COR-L47 (cell line): ENCODE measurements at places on chromosomes 4 and X.

DNA sequence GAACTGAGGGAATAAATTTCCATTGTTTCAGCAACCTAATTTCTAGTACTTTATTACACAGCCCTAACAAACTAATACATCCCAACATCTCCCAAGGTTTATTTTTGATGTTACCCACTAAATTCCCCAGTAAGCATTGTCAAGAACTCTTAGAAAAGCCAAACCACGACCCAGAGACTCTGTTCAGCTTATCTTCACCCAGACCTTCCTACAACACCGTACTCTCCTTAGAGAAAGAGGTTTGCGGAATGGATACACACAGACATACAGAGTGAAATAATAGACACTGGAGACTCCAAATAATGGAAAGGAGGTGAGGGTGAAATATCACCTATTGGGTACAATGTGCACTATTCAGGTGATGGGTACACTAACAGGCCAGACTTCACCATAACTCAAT, 75.6 kb downstream of the LRBA start:
- DNase-seq, result no peak

- DNase-seq, result no peak
These were observed 1313.7 kb upstream of the PABPC4L start for GRCh38 chr4:135515295-135515694.

- no peak for DNase-seq
These were observed 7.5 kb downstream of the KLHL15 start for GRCh38 chrX:24019448-24019847.

DNA sequence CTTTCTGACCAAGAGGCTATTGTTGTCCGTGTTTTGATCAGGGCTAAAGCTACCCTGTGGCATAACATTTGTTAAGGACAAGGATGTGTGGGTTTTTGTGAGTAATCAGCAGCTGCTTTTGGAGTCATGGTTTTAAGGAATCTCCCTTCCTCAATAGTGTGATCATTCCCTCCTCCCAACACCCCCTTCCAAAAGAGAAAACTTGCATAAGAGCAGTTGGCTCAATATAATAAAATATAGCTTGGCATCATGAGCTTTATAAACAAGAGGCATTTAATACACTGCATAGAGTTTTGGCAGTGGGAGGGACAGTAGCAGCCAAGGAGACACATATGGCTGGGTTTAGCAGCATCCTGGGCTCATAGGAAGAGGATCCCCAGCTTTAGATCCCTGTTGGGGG, 84.7 kb downstream of the NHS start:
- no peak for DNase-seq

- DNase-seq, result no peak
These were observed 6.7 kb downstream of the RAB9A start for GRCh38 chrX:13695601-13696115.

DNA sequence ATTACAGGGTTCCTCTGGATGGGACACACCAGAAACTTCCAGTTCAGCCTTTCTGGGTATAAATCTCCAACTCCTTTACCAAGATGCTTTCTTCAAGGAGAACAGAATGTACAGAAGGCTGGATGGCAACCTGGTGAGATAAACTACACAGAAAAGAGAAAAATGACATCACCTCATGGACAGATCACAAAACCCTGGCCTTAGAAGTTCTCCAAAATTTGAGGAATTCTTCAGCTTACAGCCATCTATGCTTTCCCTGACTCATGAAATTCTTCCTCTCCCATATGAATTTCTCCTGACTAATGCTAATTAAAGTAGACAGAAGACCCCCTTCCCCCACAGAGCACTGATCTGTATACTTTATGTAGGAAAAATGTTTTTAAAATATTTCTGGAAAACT, 345.4 kb downstream of the STIM2 start:
- no peak for DNase-seq

GRCh38 chrX:125327891-125328290, 8.2 kb downstream of the TEX13C start:
- no peak for DNase-seq

GRCh38 chr4:5919044-5919443, 26.2 kb upstream of the CRMP1 start:
- no peak for DNase-seq

DNA sequence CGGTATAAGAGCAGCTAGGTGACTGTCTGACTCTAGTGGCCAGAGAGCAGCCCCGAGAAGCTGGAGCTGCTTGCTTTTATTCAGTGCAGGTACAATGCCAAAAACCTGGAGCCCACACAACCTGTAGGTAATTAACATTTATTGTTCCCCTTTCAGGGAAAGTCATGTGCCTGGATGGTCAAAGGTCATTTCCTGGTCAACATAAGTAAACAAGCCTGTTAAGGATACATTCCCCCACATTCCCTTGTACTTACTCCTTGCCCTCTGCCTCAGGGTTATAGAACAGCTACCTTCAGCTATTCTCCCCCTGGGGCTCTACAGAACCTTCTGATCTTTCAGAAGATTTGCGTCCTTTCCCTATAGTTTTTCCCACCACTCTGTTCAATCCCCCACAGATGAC, 253.4 kb downstream of the TMA16 start:
- no peak for DNase-seq

- DNase-seq, result no peak
These were observed 192.2 kb downstream of the FGF13 start for GRCh38 chrX:138519296-138519695.

DNA sequence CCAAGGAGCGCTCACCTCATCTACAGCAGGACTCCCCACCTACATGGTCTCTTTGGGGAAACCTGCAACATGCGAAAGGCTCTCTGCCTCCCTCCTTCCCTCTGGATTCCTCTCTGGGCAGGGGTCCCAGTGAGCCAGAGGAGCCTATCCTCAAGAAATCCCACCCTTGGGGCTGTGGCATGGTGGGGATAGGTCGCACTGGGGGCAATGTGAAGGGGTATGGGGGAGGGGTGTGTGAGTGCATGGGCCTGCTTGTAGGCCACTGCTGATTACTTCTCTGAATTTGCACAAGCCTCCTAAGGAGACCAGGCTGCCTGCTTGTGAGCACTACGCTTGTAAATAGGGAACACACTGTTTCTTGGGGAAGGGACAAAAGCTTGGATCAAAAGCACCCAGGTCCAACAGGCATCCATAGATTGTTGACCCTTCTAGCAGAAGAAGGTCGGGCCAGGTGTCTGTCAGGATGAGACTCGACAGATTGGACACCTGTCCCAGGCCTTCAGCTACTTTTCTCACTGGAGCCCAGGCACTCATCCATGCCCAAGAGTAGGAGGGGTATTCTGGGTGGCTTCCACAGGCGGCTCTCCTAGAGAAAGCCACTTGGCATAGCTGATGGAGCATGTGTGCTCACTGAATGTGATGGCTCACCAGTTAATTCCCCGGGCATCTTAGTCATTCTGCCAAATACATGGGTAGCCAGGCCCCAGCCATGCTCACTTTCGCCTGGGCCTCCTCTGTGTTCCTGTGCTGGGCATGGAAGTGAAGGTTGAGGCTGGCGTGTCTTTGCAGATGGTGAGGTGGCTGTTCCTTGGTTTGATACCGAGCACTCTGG, 75.0 kb downstream of the NBDY start:
- no peak for DNase-seq

- DNase-seq, result no peak
These were observed 29.1 kb downstream of the ZNF185 start for GRCh38 chrX:152926923-152927322.

DNA sequence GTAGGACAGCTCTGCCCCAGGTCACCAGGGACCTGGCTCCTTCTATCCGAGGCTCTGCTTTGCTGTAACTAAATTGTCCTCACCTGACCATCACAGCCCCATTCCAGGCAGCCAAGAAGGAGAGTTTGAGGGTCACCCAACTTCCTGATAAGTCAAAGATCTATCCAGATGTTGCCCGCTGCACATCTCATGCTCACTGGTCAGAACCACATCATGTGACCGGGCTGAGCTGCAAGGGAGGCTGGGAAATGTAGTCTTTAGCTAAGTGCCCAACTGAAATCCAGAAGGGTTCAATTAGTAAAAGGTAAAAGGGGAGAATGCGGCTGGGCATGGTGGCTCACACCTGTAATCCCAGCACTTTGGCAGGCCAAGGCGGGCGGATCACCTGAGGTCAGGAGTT, 18.4 kb downstream of the HMX1 start:
- DNase-seq, result no peak

- DNase-seq, result no peak
These were observed 137.1 kb downstream of the ARHGAP6 start for GRCh38 chrX:11528623-11529022.

DNA sequence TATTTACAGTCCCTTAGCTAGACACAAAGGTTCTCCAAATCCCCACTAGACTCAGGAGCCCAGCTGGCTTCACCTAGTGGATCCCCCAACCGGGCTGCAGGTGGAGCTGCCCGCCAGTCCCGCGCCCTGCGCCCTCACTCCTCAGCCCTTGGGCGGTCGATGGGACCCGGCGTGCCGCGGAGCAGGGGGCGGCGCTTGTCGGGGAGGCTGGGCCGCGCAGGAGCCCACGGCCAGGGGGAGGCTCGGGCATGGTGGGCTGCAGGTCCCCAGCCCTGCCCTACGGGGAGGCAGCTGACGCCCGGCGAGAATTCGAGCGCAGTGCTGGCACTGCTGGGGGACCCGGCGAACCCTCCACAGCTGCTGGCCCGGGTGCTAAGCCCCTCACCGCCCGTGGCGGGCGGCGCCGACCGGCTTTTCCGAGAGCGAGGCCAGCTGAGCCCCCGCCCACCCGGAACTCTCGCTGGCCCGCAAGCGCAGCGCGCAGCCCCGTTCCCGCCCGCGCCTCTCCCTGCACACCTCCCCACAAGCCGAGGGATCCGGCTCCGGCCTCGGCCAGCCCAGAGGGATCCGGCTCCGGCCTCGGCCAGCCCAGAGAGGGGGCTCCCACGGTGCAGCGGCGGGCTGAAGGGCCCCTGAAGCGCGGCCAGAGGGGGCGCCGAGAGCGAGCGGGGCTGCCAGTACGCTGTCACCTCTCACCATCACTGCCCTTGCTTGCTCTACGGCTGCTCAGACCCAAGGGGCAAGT, 39.4 kb downstream of the WFS1 start:
- DNase-seq, result peak; percentile 48

DNA sequence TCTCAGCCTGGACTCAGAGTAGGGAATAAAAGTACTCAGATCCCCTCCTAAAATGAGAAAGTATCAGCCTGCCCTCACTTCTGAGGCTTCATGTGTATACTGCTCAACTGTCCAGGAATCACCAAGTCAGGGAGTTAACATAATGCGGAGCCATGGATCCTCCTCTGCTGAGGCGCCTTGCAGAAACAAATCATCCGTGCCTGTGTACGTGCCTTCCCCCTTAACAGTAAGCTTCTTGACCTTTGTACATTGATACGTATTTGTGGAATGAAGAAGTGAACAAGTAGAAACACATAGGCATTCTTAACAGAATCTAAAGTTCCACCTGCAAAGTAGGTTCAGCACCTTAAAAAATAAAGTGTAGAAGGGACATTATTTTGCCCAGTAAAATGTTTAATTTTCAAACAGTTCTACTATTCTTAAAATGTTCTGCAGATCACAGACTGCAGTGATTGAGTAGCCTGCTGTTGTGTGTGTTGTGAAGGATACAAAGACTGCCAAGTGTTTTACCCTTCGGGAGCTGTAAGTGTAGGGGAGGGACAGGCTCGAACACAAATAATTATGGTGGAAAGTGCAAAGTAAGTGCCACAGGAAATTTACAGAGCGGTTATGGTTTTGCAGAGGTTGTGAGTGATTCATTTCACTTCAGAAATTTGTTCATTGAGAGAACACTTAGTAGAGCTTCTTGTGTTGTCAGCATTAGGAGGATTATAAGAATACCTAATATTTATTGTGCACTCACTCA, 61.9 kb downstream of the ARHGAP10 start:
- no peak for DNase-seq

- no peak for DNase-seq
These were observed 55.3 kb downstream of the ZFYVE28 start for GRCh38 chr4:2363056-2363721.

- no peak for DNase-seq
These were observed 19.6 kb downstream of the WDR1 start for GRCh38 chr4:10096978-10097335.

GRCh38 chrX:154032653-154033052, 13.0 kb upstream of the IRAK1 start:
- no peak for DNase-seq

- DNase-seq, result no peak
These were observed 78.4 kb upstream of the RBPJ start for GRCh38 chr4:26242451-26242850.

- DNase-seq, result no peak
These were observed 100.7 kb upstream of the AMOT start for GRCh38 chrX:112941209-112941837.

- DNase-seq, result no peak
These were observed 33.3 kb upstream of the SORCS2 start for GRCh38 chr4:7158991-7159390.

DNA sequence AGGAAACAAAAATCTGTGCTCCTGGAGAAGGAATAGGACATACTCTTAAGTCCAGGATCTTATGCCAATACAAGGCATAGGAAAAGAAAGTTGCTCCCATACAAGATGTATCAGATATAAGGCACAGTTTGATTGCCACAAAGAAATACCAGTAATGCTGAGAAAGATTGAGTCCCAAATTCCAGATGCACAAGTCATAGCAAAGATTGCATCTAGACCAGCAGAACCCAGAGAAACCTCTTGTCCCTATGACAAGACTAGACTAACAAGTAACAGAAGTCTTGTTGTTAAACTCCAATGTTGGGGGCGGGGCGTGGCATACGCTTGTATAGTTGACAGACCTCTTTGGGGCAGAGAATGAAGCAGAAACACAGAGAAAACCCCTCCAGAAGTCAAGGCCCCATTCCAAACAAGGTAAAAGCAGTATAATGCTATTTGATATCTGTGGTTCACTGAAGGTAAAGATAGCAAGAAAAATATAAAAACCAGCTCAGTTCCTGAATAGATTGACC, 671.5 kb upstream of the GRIA3 start:
- no peak for DNase-seq

DNA sequence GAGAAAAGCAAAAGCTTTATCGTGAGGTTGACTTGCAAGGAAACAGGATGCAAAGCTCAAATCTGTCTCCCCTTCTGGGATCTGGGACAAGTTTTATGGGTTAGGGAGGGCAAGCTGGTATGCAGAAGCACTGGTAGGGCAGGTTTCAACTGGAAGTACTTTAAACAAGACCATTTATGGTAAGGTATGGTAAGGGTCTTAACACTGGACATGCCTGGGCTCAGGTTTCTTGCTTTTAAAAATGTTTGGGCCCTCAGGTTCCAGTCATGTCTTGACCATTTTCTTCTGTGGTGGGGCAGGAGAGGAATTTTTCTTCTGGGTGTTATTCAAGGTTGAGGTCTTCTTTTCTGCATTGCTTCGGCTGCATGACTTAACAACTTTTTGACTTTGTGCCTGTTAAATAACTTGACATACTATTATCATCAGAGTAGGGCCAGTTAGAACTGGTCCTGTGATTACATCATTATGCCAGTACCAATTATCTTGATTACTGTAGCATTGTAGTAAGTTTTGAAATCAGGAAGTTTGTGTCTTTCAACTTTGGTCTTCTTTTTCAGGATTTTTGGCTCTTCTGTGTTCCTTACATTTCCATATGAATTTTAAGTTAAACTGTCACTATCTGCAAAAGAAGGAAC, 33.7 kb downstream of the CD38 start:
- DNase-seq, result no peak

GRCh38 chr4:51918251-51918650, 75.3 kb downstream of the DCUN1D4 start:
- no peak for DNase-seq
